ENCODE measurements at places on chromosomes 2 and 18.
A peak's percentile ranks its signal among the peaks of the same experiment; 100 is the strongest.

DNA sequence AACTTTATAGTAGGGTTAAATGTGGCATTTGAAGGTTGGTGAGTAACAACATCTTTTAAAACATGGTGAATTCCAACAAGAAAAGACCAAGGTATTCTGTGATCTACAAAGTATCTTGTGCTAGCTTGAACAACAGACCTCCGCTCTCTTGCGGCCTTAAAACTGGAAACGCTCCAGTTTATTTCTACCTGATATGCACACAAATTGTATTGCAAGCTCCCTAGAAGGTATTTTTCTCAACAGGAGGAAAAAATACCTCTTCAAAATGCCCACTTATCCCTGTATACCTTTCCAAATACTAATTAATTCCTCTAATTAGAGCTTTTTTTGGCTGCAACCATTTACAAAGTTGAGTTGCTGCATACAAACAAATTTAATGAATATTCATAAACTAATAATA lies 69.5 kb downstream of the KCNH7 start:
- no peak for DNase-seq

DNA sequence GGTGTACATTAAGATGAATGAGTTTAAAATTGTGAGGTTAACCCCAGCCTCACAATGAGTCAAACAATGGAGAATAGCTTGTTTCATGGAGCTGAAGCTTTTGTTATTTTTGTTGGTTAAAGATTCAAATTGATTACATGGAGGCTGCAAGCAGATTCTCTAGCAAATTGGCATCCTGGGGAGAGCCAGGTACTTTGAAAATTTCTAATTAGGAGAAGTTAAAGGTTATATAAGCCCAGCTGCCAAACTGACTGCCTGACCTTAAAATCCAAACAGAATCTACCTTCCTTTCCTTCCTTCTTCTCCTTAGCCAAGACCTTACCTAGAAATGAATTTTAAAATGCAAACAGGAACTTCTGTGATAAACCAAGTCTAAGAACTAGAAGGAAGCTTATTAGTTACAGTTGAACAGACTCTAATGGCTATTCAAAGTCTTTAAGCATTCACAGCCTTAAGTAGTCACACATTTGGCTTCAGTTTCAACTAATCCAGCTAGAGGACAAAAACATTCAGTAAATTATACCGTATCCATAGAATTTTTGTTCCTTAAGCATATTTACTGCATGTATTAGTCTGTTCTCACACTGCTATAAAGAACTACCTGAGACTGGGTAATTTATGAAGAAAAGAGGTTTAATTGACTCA lies 31.5 kb upstream of the PGAP1 start:
- no peak for DNase-seq

DNA sequence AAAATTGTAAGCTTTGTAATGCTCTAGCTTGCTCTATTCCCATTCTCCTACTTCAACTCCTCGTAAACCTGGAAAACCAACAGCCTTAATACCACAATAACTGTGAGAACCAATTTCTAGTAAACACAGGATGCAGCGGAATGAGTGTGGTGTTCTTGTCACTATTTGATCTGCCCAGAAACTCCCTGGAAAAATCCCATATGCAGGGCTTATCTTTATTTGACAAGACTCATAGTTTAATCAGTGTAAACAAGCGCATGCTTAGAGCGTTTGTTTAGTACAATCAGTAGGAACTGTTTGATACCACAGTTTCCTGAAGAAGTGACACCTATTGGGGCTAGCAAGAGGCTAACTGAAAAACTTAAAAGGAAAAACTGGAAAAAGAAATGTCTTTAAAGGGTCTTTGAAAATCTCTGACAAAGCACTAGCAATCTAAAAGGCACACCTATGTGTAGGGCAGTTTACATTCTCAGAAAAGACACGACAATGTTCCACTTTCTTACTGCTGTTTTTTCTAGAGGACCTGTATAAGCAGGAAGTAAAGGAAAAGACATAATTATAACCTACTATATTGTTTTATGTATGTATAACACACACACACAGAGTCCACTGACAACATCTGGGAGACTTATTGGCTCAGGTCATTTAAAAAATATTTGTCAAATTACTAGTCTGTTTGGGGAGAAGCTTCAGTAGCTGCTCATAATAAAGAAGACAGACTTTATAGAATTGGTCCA lies 241.4 kb upstream of the KLHL14 start:
- no peak for DNase-seq

GRCh38 chr18:9365406-9365805 lies 30.8 kb downstream of the TWSG1 start:
- DNase-seq = no peak

GRCh38 chr2:100034431-100034830 lies 108.0 kb downstream of the AFF3 start:
- no peak for DNase-seq

GRCh38 chr2:239233576-239233975 lies 167.2 kb downstream of the HDAC4 start:
- no peak for DNase-seq

DNA sequence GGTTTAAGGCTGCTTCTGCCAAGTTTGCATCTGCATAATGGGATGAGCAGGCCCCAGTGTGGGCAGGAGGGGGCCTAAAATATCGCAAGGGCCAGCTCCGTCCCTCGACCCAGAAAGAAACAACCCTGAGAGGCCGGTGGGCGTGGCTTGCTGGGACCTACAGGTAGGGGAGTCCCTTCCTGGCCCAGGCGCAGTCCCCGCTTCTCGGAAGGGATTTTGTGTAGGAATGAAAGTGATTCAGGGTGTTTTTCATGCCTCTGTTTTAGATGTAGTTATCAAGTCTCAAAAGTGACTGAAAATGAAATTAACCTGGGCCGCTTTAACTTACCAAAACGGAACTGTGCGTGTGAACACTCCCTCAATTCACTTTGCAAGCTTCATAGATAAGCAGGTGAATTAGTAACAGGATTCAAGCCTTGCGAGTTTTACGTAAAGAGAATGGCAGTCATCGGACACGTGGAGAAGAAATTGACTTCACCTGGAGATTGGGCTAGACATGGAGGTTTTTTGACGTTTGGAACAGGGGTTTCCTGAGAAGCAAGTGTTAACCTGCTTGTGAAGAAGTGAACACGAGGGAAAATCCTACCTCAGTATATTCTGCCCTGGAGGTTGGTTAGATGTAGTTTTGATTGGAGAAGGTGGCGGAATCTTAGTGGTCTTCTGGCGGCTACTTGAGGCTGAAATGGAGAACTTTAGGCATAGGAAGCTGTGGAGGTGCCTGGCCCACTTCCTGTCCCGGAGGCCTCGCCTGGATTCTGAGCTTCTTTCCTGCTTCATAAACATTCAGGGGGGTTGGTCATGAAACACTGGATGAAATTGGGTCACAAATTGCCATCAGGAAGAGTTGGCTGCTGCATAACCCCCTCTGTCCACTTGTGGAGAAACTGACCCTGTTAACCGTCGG lies 1.7 kb downstream of the NCK2 start:
- DNase-seq = no peak

DNA sequence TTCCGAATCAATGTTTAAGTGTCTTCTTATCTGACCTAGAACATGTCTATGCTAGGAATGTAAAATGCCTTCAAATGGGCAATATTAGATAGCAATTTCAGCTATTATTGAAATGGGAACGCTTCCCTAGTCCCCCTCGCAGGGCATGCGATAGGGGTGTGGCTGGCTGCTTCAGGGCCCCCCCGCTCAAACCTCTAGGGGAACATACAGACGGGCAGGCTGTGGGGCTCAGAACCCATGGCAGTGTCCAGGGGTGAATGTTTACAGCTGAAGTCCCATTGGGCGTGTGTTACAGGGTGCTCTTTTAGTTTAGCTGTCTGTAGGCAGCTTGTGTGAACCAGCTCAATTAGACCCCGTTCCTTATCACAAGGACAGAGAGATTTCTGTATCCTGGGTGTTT lies 315.9 kb downstream of the DSEL start:
- DNase-seq = no peak

- peak; percentile 41 for DNase-seq
Measured at GRCh38 chr2:71223767-71224333, 3.1 kb downstream of the PAIP2B start.

DNA sequence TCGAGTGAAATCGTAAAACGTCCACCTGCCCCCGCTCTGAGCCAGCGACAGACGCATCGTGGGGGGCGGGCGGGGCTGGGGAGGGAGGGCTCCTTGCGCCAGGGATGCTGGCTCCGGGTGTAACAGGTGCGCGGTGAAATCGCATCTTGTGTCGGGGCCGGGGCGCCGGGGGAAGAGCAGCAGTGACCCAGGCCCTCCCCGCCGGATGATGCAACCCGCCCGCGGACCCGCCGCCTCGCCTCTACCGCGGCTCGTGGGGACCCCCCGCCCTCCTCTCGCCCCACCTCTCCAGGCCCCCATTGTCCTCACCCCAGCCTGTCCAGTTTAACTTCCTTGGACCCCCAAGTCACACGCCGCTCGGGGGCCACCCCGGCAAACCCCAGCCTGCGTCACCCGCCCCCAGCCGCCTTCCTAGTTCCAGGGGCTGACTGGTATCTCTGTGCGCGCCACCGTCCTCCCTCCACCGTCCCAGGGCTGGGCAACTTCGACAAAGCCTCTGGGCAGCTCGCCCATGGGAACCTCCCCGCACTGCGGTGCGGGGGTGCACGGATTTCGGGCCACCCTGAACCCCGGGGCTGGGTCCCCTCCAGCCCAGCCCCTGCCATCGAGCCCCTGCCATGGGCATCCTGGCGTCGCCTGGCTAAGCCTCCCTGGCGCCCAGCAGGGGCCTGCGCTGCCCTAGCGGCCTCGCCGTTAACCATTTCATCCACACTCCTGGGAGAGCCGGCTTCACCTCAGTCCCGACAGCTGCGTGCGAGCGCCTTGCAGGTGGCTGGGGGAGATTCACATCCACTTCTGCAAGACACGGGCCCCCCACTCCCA lies 799 bp upstream of the KIF1A start:
- no peak for DNase-seq

DNA sequence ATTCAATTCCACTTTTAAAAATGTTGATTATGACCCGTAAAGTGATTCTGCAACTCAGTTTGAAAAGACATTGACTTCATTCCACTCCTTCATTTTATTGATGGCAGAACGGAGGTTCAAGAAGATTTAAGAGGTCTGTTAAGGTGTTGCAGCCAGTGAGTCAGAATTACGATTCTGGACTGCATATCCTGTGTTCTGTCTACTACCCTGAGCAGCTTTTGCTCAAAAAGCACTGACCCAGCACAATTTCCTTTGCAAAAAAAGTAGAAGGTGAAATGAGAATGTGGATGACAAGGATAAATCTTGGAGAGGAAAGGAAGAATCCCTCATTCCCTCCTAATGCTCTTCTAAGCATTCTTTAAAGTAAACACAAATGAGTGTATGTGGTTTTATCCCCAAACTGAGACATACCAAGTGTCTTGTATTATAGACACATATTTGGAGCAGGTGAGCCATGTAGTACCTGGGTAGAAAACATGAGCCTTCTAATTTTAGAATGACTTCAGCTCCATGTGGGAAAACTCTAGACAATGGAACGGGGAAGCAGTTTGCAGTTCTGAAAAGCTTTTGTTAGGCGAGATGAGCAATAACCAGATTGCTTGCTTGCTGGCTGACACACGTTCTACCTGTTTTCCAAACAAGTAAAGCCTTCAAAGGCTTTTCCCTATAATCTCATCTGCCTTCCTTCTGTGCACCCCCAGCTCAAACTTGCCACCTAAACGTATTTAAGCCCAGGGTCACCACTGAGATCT lies 44.7 kb downstream of the TGFA start:
- DNase-seq = no peak

- peak; percentile 41 for DNase-seq
Measured at GRCh38 chr18:14971461-14972185, 223.7 kb downstream of the ANKRD30B start.

GRCh38 chr2:27175330-27175729 lies 26.5 kb downstream of the TCF23 start:
- no peak for DNase-seq

DNA sequence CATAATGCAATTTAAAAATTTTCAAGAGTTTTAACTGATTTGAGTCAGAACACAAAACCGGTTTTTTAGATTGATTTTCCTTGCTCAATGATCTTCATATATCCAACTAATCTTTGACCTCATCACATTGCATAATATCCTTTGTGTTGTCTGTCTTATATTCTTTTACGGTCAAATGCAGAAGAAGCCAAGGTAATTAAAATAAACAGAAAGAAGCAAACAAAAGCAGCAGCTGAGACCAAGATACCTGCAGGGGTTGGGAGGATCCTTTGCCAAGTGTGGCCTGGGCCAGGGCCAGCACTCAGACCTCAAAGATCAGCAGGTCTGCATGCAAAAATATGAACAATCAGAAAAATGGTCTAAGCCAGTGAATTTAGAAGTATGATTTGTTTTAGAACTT lies 428.9 kb upstream of the NETO1 start:
- DNase-seq = no peak

GRCh38 chr2:20177556-20178248 lies 47.2 kb downstream of the SDC1 start:
- DNase-seq = no peak

DNA sequence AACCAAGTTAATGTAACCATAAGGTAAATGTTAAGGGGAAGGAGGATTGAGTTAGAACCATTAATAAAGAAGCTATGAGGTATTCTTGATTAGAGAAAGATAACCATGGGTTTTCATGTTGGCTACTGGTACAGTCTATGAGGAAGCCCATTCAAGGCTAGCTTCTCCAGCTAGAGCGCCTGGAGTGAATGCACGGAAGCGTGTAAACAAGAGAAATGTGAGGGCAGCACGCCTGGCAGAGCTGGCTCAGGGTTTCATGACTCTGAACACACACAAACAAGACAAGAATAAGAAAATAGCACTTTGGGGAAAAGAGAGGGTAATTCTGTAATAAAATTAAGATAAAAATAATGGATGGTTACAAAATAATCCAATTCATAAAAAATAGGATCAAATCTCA lies 255.3 kb downstream of the PDE11A start:
- no peak for DNase-seq

DNA sequence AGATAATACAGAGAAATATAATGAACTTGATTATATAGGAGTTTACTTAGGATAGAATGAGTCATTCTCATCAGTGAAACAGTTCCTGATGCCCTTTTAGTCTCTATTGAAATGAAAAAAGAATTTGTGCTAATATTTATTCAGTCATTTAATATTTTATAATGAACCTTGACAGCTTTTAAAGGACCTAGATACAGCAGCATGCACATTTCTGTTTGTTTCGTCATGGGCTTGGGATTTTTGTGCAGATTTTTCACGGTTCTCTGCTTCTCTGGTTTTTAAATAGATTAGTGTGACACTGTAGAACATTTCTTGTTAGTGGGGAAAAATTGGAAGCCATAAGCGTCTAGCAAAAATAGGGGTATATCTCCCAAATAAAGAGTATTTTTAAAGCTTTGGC lies 60.7 kb downstream of the NABP1 start:
- no peak for DNase-seq

DNA sequence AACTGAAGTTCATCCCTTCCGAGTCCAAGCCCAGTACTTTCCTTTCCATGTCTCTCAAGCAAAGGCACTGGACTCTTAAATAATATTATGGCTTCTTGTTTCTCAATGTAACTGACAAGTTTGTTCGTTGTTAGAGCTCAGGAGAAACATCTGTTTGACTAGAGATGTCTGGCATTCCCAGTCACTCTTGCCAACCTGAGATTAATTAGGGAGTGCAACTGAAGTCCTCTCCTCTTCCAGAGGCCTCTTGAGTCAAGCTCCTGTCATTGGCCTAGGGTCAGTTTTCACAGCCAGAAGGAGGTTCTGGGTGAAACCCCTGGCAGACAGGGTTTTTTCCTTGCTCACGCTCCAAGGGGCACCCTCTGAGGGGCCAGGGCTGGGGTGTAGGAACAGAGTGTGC lies 196.1 kb downstream of the AGPS start:
- no peak for DNase-seq

Measured in HTR-8/SVneo (cell line).